ENCODE measurements at places on chromosomes 3 and 15.

GRCh38 chr3:168071591-168072322 lies 24.0 kb downstream of the GOLIM4 start:
- DNase-seq, result peak; percentile 58

DNA sequence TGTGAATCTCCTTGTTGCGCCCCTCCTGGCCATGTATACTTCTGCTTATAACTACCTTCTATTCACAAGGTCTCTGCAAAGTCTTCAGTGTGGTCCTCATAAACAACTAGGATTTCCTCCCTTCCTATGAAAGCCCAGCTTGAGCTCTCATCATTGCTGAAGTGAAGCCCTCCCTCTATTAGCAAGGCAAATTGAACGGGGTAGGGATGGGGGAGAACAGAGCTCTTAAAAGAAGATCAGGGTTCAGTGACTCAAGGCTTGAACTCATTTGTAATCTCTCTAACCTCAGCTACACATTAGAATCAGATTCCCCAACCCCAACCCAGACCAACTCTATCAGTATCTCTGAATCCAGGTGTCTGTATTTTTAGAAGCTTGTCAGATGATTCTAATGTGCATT lies 88.3 kb upstream of the ST8SIA2 start:
- DNase-seq, result no peak

DNA sequence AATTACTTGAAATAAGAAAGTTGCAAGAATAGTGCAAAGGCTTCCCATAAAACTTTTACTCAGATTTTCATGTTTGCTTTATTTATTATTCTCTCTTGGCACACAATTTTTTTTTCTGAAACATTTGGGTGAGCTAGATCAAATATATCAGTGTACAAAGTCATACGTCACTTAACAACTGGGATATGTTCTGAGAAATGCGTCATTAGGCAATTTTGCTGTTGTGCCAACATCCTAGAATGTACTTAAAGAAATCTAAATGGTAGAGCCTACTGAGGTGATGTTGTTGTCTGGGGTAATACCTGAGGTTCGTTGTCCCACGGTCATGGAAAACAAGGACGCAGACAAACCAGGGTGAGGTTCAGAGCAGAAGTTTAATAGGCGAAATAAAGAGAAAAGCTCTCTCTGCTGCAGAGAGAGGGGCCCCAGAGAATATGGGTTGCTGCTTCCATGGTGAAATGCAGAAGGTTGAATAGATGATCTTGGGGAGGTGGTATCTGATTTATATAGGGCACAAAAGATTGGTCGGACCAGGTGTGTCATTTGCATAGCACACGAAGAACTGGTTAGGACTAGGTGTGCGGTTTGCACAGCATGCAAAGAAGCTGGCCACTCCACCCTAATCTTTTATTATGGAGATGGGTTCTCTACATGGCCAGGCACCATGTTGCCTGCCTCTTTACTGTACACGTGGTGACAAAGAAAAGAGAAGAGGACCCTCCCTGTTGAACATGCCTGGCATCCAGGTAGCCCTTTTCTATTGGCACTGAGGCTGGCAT lies 8.8 kb upstream of the GRAMD1C start:
- DNase-seq, result no peak

DNA sequence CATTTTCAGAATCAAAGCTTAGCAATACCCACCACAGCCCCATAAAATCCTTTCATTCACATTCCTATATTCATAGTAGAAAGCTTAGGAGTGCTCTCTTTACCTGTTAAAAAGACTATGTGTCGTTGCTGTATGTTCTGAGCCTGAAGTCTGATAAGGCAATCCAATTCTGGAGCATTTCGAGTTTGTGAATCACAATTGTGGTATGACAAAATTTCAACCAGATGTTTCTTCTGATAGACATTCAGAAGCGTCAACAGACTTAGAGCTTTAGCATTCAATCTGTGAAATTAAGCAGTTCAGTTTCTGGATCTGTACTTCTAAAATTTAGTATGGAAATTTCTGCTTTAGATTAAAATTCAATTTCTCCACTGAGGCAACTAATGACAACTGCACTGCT lies 58.3 kb downstream of the TASOR start:
- no peak for DNase-seq

- DNase-seq, result no peak
Observed at GRCh38 chr3:149586871-149587270, 71.0 kb downstream of the WWTR1 start.

DNA sequence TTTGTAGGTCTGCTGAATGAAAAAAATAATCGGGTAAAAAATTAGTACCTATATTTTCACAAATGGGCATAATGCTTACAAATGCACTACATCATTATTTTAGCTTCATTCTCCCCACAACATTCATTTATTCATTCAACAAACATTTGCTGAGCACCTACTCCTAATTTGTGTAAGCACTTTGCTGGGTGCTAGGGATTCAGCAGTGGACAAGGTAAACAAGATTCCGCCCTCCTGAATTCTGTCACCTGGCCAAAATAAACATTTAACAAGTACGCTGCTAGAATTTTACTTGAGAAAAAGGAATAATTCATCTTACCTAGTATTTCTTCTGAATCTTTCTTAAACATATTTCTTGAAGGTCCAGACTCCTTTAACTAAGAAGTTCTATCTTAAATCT lies 72.1 kb downstream of the TIGIT start:
- DNase-seq, result no peak

- no peak for DNase-seq
Observed at GRCh38 chr3:155560594-155560993, 184.3 kb downstream of the PLCH1 start.

GRCh38 chr15:75577401-75578172 lies 1.5 kb downstream of the PTPN9 start:
- DNase-seq, result no peak

DNA sequence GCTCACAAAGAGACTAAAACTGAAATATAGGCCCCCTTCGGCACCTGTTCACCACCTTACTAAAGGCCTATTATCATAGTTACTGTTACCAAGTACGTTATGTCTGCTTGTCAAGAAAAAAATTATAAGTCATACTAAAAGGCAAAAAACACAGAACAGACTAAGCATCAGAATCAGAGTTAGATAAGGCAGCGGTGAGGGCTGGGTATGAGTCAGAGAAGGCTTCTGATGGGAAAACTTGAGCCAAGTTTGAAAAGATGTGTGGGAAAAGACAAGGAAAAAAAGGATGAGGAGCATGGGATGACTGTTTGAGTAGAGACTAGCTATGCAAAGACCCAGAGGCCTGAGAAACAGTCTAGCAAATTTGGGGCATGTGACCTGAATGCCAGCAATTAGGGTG lies 387.2 kb upstream of the SGO1 start:
- no peak for DNase-seq

DNA sequence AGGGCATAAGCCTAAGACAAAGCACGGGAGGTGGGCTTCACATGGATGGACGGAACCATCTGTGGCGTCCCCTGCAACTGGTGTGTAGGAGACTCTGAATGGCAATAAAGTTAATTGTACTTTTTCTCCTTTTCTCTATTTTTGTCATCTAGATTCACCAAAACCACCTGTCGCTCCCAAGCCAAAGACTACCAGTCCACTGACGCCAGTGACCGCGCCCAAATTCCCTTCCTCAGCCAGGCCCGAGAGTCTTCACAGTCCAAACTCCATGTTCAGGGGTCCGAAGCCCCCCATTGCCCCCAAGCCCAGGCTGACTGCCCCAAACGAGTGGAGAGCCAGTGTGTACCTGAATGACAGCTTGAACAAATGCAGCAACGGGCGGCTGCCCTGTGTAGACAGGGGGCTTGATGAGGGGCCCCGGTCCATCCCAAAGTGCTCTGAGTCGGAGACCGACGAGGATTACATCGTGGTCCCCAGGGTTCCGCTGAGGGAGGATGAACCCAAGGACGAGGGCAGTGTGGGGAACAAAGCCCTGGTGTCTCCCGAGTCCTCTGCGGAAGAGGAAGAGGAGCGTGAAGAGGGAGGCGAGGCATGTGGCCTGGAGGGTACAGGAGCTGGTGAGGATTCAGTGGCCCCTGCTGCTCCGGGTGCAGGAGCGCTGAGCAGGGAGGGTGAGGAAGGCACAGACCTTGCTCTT lies at the start of gene FGD5:
Gene FGD5, plus strand, starts transcription at position 159 of the 697 bp plus-strand sequence. Its CDS starts 110 bp downstream, at position 269.
- no peak for DNase-seq

DNA sequence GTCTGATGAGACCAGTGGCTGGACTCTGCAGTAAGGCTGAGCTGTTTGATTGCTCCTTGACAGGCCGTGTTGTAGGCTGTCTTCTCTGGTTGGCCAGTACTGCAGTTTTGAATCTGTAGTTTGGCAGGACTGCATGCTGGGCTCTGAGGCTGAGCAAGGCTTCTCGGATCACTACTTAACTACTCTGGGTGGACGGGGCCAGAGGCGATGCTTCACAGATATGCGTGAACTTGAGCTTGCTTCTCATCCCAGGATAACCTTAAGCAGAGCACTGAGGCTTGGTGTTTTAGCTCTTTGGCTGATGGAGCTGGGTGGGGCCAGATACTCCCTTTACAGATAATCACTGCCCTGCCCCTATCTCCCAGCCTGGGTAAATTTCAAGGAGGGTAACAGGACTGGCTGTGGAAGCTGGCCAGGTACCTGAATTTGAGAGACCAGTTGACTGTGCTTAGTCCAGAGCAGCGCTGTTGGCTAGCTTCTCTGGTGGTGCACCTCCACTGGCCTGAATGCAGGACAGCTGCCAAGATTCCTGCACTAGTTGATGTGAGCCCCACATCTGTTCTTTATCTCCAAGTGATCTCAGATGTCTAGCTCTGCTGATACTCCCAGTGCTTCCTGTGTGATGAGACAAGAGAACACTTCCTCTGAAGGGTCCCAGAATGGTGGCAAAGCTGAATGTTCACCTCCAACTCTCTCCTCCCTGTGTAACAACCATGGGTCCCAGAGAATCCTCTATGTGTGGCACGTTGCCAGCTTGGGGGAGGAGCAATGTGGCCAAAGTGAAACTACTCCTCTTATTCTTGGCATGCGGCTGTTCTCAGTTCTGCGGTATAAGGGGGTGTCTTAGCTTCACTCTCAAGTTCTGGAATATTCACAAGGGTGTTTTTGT lies 37.9 kb downstream of the RPL39L start:
- DNase-seq, result peak; percentile 28

- no peak for DNase-seq
Observed at GRCh38 chr3:121988146-121988545, 33.9 kb downstream of the ILDR1 start.

DNA sequence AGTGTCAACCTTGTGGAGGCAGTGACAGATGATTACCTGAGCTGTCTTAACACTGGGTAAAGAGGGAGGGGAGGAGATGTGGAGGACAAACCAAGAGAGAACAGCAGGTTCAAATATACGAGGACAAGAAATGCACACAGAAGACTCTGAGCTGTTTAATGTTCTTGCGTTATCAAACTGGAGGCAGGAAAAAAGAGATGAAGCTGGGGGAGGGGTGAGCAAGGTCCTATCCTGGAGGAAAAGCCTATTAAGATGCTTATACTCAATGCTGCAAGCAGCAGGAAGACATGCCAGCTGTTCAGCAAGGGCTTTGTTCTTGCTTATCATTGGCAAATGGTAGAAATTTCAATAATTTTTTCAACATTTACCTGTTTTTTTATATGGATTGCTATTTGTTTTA lies 345.7 kb upstream of the TRIM42 start:
- no peak for DNase-seq

GRCh38 chr15:43903864-43904290 lies 77.1 kb downstream of the WDR76 start:
- peak; percentile 33 for DNase-seq

DNA sequence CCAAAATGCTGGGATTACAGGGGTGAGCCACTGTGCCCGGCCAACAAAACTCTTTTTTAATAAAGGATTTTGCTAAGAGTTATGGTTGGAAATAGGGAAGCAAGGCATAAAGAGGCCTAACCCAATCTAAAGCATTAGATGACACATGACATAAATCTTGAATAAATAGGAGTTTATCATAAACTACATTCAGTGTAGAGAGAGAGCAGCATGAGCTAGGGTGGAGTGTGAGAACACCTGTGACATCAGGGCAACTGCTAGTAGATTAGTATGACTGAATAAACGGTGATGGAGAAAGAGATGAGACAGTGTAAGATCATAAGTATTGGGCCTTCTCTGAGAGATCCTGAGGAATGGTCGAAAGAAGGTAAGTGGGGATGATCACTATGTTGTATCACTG lies 63.7 kb downstream of the DPPA2 start:
- DNase-seq, result no peak

GRCh38 chr15:74664028-74664616 lies 31.7 kb downstream of the EDC3 start:
- DNase-seq, result no peak

DNA sequence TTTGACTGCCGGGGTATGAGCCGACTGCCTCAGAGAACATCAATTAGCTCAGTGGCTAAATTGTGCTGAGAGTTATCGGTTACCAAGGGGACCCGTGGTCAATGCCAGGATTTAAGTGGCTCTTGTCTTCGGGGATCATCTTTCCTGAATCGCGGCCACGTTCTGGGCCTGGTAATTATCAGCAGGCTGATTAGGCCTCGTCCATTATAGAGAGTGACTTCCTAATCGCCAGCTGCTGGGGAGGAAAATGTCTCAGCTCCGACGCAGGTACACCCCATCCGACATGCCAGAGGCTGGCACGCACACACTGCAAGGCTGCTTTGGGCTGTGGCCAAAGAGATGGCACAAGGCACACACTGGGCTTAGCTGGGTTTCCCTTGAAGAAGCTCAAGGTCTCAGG lies 10.6 kb downstream of the TRH start:
- DNase-seq, result no peak

- peak; percentile 51 for DNase-seq
Observed at GRCh38 chr3:151165226-151165625, 37.8 kb downstream of the GPR171 start.

GRCh38 chr15:31262143-31262530 lies 64.5 kb upstream of the KLF13 start:
- no peak for DNase-seq

GRCh38 chr3:27392950-27393679 lies 23.9 kb upstream of the NEK10 start:
- no peak for DNase-seq

DNA sequence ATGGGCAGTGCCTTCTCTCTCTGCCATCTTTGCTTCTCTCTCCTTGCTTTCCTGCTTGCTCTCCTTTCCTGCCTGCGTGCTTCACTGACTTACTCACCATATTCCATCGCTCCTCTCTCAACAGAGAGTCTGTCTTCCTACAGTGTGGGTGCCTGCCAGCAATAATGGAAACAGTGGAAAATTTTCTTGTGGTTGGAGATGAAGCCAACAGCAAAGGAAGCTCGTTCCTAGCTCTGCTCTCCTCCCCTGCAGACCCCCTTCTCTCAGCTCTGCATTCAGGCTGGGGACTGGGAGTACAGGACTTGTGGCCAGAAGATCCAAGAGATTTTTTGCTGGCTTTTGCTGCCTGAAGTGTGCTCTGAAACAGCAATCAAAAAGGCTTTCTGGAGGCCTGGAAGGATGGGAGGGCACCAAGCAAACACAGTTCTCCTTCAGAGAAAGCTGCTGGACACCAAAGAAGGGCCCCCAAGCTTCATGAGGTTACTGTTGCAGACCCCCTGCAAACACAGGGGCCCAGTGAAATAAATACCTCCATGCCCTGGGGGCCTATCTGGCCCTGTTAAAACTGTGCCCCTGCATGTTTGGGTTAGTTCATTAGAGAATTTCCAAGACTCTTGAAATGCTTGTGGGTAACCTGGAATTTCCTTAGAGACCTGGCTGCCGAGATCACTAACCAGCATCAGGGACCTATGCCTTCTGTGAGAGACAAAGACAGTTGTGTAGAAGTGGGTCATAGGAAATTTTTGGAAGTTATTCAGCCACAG lies 149.9 kb upstream of the RASGRP1 start:
- no peak for DNase-seq

GRCh38 chr15:34853001-34853758 lies 57.8 kb upstream of the ACTC1 start:
- DNase-seq, result no peak

GRCh38 chr15:51731549-51732267 lies 5.7 kb downstream of the LYSMD2 start:
- DNase-seq, result no peak

All from renal cortex interstitium (tissue), 15 donors.